T47D (cell line): ENCODE measurements at places on chromosomes 16 and 17.

DNA sequence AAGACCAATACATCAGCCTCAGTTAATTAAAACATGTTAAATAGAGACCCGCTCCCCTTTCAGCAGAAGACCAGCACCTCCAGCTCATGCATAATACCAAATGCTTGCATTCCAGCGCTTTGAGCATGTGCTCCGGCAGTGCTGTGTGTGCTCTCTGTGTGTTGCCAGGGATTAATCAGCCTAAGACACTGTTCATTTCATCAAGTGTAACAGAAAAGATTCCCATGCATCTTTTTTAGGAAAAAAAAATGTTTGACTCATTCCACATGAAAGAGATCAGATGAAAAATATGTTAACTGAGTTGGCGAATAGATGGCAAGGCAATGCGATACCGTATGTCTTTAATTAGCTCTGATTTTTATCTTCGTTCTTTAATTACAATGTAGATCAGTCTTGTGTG lies 187.6 kb downstream of the RPTOR start:
- DNase-seq: no peak

DNA sequence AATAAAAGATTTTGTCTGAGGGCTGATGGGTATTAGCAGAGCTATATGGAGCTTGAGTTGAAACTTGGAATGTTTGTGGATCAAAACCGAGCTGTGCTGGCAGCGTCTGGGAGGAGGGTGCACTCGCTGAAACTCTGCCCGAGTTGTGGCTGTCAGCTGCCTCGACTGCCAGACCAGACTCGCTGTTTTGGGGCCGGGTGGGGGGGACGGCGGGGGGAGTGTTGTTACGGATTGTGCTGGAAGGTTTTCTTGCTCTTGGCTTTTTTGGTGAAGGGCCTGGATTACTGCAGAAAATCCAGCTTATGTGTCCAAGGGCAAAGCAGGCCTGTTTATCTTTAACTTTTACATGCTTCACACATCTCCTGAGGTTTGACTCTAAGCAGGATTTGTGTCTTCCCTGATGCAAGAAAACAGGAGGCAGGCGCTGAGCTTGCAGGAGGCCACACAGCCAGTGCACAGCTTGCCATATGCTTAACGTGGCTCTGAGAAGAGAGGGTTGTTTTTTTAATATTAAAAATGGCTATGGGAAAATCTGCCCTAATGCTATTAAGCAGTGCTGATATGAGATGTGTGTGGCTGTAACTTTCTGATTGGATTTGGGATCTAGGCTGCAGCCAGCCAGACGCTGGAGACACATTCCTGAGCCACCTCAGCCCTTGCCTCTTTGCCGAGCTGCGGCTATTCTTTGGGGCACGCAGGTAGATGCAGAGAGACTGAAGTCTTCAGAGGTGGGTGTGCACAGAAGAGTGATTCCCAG lies 20.5 kb upstream of the RPTOR start:
- DNase-seq: no peak

DNA sequence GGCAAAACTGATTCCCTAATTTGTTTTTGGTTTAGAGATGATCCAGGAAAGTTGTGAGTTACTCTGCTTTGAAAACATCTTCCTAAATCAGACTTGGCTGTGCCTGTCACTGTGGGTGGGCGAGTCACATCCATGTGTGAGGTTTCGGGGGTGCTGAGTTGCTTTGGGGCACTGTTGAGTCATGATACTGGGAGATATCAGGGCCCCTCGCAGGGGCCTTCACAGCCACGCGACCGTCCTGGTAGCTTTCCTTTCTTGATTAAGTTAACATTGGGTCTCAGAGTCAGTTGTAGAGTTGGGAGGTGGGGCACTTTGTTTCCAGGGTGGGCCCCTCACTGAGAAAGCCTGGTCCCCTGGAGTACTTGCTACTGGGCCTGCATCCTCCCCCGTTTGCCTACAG lies 58.3 kb upstream of the LGALS9 start:
- DNase-seq: no peak

- DNase-seq: no peak
Measured at GRCh38 chr16:19644877-19645276, 73.2 kb downstream of the KNOP1 start.

DNA sequence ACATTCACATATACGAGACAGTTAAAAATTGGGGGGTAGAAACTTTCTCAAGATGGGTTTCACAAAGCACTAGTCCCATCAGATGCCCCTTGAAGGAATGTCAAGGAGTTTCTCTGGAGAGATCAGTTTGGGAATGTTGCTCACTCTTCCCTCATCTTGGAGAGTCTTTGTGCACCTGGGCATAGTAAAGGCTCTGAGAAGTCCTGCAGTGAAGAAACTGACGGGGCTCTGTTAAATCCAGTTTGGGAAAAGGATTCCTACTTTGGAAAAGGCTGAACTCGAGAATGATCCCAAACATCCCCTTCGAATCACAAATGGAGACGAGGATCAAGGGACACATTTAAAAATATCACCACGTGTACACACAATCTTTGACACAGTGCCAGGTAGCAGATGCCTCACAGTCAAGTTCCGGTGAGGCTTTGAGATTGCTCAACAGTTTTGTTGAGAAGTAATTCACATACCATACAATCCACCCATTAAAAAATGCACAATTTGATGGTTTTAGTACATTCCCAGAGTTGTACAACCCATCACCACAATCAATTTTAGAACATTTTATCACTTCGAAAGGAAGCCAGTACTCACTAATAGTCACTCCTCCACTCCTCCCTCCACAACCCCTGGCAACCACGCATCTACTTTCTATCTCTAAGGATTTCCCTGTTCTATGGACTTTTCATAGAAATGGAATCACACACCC lies 203.4 kb upstream of the FOXF1 start:
- DNase-seq: no peak

- no peak for DNase-seq
Measured at GRCh38 chr16:880471-881171, 80.1 kb upstream of the GNG13 start.

- DNase-seq: no peak
Measured at GRCh38 chr17:29720551-29720950, 97.8 kb upstream of the CORO6 start.

- DNase-seq: no peak
Measured at GRCh38 chr16:9597967-9598730, 506.7 kb downstream of the HAPSTR1 start.

- no peak for DNase-seq
Measured at GRCh38 chr17:6623941-6624340, 16.6 kb downstream of the KIAA0753 start.

DNA sequence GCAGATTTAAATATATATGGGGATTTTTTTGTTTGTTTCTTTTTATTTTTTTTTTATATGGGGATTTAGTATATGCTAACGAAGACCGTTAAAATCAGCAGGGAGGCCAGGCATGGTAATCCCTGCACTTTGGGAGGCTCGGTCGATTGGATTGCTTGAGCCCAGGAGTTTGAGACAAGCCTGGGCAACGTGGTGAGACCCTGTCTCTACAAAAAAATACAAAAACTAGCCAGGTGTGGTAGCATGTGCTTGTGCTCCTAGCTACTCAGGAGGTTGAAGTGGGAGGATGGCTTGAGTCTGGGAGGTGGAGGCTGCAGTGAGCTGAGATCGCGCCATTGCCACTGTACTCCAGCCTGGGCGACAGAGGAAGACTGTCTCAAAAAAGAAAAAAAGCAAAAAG lies 22.3 kb upstream of the MEIOC start:
- DNase-seq: no peak
